GM23248 (cell line): ENCODE measurements at places on chromosomes 16 and 17. TPM values are rescaled to one million over a fixed set of nuclear protein-coding genes. Genes with fewer than 3 reads are reported as not detected.

- no peak for DNase-seq
These were observed 14.2 kb downstream of the HSD11B2 start for GRCh38 chr16:67445126-67445426.

GRCh38 chr17:47811709-47812108, 9.9 kb downstream of the OSBPL7 start:
- DNase-seq = no peak

- no peak for DNase-seq
These were observed 55.6 kb downstream of the MPRIP start for GRCh38 chr17:17097763-17098345.

- peak; percentile 86 for DNase-seq
These were observed 129.9 kb downstream of the RAP1GAP2 start for GRCh38 chr17:2926019-2926650.

- no peak for DNase-seq
These were observed 197.6 kb downstream of the MSI2 start for GRCh38 chr17:57453841-57454425.

Gene SLFN14
- not detected in 2 replicates for total RNA-seq

- DNase-seq = no peak
These were observed 985 bp upstream of the C17orf107 start for GRCh38 chr17:4898351-4898750.

GRCh38 chr17:80063830-80064585, 27.6 kb downstream of the CCDC40 start:
- peak; percentile 83 for DNase-seq

Gene USP31
- total RNA-seq = 4.8 and 6.6 TPM in 2 replicates

DNA sequence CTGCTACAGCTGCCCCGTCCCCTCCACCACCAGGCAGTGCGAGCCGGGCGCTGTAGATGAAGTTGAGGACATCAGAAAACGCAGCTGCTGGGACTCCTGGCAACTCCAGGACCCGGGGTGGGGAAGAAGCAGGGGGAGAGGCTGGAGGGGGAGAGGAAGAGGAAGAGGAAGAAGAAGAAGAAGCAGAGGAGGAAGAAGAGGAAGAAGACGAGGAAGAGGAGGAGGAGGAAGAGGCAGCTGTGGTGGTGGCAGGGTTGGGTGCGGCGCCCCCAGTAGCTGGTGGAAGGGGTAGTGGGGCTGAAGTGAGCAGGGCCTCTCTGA, 13.2 kb downstream of the ZBTB4 start:
- DNase-seq = no peak

GRCh38 chr17:82849076-82849945, 9.5 kb upstream of the ZNF750 start:
- no peak for DNase-seq

DNA sequence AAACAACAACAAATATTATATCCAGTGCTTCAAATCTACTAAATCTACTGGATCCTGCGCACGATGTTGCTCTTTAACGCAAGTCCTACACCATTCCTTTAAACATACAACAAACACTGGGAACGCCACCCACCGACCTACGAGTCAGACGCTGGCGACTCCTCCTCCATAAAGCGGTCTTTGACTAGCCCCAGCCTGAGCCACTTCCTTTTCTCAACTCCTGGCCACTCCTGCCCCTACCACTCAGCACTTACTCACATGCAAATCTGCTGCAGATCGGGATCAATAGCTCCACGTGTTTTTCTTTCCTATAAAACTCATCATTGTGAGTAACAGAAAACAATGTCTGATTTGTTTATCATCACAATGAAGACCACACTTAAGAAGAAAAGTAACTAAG, 32.8 kb upstream of the MNT start:
- peak; percentile 65 for DNase-seq

Gene PKMYT1
- total RNA-seq = 11.0 and 15.6 TPM in 2 replicates

Gene CES2
- total RNA-seq = 32.3 and 46.8 TPM in 2 replicates

DNA sequence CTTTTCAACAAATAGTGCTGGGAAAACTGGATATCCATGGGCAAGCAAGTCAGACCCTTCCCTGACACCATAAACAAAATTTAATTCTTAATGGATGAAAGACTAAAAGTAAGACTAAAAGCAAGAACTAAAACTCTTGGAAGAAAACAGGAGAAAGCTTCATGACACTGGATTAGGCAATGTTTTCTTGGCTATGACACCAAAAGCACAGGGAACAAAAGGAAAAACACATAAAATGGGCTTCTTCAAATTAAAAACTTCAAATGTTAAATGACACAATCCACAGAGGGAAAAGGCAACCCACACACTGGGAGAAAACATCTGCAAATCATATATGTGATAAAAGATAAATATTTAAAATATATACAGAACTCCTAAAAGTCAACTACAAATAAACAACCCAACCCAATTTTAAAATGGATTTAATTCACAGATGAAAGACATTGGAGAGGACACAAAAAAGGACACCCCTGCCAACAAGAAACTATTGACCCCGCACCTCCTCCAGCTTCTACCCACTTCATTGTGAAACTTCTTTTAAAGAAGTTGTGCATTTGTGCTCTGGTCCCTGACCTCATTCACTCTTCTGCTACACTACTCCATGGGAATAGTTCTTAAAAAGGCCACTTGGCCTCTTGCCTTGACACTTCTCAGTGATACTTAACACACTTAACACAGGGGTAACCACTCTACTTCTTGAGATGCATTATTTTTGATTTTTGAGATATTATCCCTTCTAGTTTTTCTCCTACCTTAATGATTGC, 80.3 kb downstream of the TRIM37 start:
- DNase-seq = no peak

Gene LGALS9B
- not detected in 2 replicates for total RNA-seq

Gene APOBR
- not detected in 2 replicates for total RNA-seq

- DNase-seq = no peak
These were observed 10.4 kb downstream of the CPPED1 start for GRCh38 chr16:12793120-12793864.
